ENCODE measurements at places on chromosomes 2 and 18. TPM values are rescaled to one million over a fixed set of nuclear protein-coding genes. Genes with fewer than 3 reads are reported as not detected.

DNA sequence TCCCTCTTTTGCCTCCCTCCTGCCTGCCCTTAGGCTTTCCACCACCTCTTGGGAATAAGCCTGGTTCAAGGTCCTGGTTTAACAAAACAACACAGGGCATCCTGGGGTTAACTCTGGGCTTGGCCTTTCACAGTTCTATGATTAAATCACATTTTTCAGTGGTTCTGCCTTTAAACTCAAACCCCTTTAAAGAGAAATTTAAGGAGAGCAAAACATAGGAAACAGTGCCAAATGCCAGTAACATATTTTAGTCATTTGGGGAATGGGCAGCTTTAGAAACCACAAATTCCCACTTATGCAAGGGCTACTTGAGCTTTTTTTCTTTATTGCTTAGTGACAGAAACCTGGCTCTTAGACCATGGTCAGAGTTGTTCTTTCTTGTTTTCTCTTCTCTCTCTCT is 112.2 kb upstream of the FZD5 start:
- DNase-seq, result no peak

DNA sequence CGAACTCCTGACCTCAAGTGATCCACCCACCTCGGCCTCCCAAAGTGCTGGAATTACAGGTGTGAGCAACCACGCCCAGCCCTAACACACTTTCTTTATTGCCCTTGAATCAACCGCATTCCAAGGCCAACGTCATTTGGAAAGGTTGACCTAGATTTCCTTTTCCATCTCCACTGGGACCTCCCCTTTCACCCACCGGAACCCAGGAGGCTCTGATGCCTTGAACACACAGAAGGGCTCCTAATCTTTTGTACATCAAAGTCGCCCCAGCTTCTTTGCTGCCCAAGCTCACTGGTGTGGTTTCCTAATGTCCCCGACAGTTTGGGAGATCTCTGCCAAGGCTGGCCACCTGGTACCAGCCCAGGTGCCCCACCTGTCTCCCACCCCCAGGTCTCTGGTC is 46.2 kb upstream of the CAB39 start:
- no peak for DNase-seq

- DNase-seq, result no peak
Measured at GRCh38 chr2:217459680-217460405, 543.0 kb downstream of the TNS1 start.

DNA sequence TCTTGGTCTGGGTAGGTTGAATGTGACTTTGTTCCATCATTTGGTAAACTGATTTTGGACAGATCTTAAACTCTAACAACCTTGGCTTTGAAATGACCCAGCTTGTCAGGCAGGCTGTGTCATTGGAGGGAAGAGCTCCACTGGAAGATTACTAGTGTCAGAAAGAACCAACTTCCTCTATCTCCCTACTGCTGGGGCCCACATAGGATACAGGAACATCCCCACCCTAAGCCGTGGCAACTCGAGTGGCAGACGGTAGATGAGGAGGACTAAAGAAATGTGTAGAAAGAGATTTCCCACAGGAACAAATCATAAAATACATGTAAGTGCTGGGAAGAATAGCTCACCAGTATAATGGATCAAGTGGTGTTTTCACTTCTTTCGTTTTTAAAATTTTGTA is 4.3 kb upstream of the G6PC2 start:
- DNase-seq, result no peak

Gene TGFA
- total RNA-seq, result 11.2 TPM

DNA sequence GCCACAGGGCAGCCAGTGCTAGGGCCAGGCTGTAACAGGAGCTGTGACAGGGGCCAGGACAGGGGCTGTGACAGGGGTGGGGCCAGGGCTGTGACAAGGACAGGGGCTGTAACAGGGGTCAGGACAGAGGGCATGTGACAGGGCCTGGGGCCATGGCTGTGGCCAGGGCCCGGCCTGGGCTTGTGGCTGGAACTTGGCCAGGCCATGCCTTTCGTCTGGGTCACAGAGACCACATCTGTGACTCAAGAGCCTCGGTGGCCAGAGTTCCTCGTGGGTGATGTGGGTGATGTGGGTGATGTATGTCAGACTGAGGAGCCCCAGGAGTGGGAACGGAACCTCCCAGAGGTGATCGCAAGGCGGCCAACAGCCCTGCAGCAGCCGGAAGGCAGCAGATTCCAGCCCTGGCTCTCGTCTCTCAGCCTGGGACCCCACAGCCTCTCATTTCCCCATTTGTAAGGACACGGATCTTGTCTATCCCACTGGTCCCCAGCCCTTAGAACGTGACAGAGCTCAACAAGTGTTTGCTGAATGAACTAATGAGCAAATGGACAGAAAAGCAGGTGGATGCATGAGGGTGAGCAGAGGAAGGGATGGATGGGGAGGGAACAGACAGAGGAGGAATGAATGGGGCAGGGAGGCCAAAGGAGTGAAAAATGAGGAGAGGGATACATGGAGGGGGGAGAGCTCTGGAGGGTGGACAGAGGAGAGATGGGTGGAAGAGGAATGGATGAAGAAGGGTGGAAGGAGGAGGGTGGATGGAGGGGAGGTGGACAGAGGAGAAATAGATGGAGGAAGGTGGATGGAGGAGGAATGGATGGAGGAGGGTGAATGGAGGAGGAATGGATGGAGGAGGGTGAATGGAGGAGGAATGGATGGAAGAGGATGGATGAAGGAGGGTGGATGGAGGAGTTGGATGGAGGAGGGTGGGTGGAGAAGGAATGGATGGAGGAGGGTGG is 17.3 kb downstream of the ESPNL start:
- DNase-seq, result no peak

DNA sequence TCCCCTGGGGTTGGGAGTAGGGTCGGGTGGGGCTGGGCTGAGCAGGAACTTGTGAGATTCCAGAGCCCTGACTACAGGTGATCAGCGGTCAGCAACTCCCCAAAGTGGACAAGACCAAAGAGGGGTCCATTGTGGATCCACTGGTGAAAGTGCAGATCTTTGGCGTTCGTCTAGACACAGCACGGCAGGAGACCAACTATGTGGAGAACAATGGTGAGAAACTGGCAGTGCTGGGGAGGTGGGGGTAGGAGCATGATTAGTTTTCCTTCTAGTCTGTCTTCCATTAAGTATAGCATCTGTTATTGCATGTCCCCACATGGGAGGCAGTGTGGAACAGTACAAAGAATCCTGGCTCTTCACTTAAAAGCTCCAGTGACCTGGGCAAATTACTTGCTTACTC is 23.7 kb downstream of the ZNF142 start:
- no peak for DNase-seq

Gene VIT
- total RNA-seq, result 3.4 TPM

Gene SLC5A7
- total RNA-seq, result 3.1 TPM

- no peak for DNase-seq
Measured at GRCh38 chr2:31219131-31219969, 2.0 kb upstream of the CAPN14 start.

- no peak for DNase-seq
Measured at GRCh38 chr2:219877728-219878127, 250.3 kb downstream of the SLC4A3 start.

DNA sequence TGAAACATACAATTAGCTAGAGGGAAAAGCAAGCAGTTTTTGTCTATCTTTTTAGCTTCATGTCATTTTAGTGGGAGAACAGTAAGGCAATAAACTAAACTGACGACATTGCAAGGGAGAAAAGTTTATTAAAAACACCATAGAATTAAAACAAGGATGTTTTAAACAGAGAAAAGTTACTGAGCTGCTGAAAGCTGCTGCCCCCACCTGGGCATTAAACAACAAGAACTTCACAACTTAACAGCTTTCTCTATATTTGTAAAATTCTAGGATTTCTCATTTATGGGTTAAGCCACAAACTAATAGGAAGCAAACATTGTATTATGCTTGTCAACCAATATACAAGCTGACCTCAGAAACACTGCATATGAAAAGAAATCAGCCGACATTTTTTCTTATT is 289.2 kb downstream of the ERBB4 start:
- no peak for DNase-seq

Gene CTIF
- 52.4 TPM for total RNA-seq

DNA sequence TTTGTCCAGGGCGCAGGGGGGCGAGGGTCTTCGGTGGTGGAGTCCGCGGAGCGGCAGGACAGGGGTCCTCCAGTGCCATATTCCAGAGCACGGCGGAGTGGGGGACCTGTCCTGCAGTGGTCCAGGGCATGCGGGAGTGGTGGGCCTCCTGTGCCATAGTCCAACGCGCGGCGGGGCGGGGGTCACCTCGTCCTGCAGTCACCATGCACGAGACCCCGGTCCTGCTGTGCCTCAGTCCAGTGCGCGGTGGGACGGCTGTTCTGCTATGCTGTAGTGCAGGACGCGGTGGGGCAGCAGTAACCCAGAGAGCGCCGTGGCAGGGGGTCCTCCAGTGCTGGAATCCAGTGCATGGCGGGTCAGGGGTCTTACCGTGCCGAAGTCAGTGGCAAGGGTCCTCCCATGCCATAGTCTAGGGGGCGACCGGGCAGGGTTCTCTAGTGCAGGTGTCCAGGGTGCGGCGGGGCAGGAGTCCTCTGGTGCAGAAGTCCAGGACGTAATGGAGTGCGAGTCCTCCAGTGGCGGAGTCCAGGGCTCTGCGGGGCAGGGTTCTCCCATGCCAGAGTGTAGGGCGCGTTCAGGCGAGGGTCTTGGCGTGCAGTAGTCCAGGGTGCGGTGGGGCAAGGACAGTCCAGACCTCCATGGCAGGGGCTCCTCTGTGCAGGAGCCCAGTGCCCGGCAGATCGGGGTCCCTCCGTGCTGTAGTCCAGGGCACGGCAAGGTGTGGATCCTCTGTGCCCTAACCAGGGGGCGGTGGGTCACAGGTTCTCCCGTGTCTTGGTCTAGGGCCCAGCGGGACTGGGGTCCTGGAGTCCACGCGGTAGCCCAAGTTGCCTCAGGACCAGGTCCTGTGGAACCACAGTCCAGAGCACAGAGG is 130.4 kb downstream of the CCDC74A start:
- no peak for DNase-seq

Gene BOK
- 19.1 TPM for total RNA-seq

DNA sequence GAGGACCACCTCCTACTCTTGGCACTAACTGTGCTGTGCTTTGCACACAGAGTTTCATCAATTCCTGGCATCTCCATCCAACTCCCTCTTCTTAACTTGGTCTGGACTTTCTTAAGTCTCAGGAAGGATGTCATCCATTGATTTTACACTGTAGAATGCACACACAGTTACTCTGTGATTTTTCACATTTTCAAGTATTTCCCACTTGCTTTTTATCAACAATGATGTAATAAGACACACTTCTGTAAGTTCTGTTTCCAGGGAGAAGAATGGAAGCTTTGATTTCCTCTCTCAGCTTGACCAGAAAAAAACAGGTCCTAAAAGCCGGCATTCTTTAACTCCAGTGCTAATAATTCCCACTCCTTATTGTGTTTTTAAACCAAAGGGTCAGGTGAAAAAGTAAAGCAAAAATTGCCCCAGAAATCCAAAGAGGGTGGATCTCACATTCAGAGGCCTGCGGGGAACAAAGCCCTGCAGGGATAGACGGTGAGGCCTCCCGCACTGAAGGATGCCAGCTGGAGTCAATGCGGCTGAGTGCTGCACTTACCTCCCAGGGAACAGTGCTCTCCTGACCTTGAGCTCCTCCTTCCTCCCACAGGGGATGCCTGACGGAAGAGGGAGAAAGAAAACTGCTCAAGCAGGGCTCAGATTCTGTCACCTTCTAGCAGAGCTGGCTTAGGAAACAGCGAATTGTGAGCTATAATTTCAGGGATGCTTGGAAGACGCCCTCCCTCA is 83.1 kb downstream of the PDCL3 start:
- DNase-seq, result no peak

- no peak for DNase-seq
Measured at GRCh38 chr2:150486539-150487484, 655 bp downstream of the RND3 start.

DNA sequence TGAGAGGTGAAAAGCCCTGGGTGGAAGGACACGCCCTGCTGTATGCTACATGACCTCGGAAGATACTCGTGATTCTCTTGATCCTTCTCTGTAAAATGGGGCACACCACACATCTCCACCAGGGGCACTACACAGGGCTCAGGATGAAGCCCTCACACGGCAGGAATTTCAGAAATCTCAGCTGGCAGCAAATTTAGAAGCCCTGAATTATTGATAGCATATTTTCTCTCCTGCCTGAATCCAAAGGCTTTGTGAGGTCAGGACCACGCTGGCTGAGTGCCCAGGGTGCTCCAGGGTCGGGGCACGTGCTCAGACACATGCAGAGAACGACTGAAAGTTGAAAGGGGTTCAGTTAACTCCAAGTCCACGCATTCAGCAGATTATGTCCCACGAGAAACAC is 42.1 kb upstream of the GALR1 start:
- DNase-seq, result no peak

DNA sequence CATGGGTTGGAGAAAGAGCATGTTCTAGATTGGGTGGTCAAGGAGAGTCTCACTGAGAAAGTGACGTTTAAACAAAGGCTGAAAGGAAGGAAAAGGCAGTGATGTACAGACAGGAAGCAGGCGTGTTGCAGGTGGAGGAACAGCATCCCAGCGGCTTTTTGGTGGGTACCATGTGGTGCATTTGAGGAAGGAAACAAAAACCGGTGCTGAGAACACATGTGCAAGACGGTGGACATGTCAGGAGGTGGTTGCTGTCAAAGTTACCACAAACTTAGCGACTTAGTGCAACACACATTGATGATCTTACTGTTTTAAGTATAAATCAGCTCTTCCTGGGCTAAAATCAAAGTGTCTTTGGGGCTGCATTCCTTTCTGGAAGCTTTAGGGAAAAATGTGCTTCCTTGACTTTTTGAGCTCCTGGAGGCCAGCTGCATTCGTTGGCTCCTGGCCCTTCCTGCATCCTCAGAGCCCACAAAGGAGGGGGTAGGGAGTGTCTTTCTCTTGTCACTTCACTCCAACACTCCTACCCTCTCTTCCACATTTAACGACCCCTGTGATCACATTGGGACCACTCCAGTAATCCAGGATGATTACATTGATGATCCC is 380.6 kb downstream of the FBXO15 start:
- no peak for DNase-seq

DNA sequence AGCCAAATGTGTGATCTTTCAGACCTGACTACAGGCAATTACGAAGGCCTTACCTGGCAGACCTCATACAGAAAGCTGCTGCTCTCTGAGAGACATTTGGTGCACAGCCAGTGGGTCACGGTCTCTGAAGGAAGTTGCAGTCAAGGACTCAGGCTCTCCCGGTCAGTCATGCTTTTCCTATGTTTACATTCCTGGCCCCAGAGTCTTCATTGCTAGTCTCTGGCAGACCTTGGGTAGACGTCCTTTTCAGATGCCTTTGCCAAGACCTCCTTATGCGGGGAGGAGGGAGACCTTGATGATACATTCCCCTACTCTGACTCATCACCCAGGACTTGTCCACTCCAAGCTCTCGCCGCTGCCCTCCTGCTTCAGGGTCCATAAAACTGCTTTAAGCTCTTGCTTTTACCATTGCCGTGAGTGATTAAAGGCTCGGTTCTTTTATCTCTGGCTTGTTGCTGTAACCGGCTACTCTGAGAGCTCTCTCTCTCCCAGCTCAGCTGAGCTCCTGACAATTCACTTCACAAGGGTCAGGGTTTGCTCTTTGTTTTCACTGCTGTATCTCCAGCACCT is 62.0 kb upstream of the SLC35F5 start:
- DNase-seq, result no peak

- DNase-seq, result no peak
Measured at GRCh38 chr2:239814116-239814860, 210.9 kb downstream of the NDUFA10 start.

Measured in cerebellum (tissue), 4 donors.